ENCODE measurements at places on chromosomes 7 and 10.

DNA sequence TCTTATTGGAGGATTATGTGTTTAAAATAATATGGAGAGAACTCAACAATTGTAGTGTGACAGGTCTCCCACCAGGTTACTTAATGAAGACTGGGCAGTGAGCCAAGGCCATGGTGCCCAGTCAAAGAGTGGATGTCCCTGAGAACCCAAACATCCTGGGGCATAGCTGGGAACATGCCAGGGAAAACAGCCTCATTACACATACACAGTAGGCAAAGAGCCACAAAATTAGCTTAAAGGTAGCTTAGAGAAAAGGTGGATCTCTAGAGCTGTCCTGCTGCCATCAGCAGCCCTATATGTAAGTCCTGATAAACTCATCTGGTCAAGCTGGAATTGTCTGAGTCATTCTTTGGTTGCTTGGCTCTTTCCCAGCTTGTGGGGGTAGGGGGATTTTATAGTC is 287.8 kb downstream of the PHF14 start:
- no peak for DNase-seq

- DNase-seq = no peak
Measured at GRCh38 chr7:36160313-36160712, 7.3 kb downstream of the EEPD1 start.

DNA sequence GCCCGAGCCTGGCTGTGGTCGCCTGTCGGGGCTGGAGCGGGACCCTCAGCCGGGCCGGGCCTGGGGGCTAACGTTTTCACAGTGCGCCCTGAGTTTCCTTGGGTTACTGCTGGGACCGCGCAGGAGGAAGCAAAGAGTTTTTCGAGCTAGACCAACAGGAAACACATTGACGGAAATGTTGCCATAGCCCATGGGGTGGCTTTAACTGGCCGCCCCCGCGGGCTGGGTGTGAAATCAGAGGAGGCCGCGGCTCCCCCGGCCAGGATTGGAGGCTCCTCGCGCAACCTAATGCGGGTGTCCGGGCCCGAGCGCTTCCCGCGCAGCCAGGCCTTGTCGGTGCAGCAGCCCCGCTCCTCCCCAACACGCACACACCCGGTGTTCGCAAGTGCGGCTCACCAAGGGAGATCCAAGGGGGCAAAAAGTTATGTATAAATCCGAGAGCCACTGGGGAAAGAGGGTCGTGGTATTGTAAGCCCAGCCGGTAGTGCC is 1.9 kb downstream of the HHEX start:
- DNase-seq = no peak

DNA sequence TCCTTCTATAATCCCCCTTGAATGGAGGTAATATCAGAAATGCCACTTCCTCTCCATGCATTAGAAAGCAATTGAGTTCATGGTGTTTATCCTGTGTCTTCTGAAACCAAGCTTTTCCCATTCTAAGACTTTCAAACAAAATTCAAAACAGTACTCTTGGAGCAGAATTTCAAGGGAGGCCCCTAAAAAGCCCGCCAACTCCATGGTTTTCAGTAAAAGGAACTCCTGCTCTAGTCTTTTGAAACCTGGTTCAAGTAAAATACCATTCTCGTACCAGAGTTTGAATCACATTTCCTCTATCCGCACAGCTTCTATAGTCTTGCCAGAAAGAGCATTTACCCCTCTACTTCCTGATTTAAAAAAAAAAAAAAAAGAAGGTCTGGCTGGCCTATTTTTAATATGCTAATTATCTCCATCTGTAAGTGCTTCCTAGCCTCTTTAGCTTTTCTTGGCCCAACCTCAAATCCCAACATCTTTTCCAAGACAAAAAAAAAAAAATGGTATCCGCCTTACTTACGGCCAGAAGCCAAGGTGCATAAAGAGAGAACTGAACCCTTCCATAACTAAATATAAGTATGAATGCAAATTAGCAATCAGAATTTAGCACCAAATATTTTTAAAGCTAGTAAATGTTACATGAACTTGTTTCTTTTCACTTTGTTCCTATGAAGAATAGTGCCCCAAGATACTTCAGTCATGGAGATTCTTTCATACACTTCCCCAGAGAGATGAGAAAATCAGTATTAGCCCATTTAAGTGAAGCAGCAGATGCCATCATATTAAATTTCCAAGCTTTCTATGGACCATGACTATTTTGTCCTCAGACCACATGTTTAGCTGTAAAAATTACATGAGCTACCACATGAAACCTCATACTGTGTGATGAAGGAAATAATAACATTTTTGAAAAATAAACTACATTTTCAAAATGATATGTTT is 199.9 kb upstream of the FAM3C start:
- DNase-seq = no peak

GRCh38 chr7:88480271-88480670 is 173.6 kb upstream of the STEAP4 start:
- no peak for DNase-seq

- no peak for DNase-seq
Measured at GRCh38 chr7:105461518-105461917, 60.6 kb downstream of the PUS7 start.

- DNase-seq = no peak
Measured at GRCh38 chr7:979886-980571, 3.0 kb upstream of the CYP2W1 start.

DNA sequence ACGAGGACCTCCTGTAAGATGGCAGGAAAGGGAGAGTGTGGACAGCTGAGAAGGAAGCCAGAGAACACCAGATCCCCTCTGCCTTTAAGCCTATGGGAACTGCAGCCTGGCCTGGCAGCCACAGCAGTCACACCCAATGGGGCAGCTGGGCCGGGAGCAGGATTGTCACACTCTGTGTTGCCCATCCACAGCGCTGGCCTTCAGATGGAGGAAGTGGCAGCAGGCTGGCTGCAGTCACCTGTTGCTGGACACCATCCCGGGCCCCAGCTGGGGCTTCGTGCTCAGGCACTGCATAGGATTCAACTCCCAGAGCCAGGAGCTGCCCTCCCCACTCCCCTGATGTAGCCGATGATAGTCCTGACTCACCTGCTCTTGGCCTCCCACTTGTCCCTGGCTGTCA is 114.4 kb downstream of the COL13A1 start:
- DNase-seq = no peak

DNA sequence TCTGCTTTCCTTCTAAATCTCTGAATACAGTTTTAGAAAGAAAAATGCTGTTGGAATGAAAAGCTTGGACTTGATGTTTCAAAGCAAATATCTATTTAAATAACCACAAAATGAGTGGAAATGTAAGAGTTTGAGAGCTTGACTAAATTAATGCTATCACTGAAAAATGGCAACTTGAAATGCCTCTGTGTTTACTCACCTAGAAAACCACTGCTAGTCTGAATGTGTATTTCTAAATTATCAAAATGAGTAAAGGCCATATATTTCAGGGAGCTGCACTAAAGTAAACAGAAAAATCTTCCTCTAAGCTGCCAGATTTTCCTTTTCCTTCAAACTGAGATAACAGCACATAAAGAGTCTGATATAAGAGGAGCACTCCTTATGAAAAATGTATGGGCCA is 87.9 kb downstream of the DPY19L1 start:
- DNase-seq = no peak

DNA sequence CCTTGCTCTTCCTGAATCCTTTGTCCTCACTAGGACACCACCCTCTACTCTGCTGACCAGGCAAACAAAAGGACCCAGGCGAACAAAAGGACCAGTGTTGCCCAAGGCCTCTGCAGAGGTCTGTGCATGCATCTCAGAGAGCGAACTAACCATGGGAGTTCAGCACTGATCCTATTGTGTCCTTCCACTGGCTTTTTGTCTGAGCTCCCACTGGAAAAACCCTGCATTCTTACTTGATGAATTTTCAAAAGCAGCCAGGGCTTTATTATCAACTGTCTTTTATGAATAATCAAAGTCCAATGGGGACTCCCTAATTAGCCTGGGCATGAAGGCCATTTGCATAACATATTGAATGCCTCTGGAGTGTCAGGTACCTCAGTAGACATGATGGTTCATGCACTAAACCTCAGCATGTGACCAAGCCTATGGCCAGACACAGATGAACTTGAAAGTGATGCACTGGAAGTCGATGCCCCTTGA is 140.6 kb downstream of the KCNMA1 start:
- no peak for DNase-seq

DNA sequence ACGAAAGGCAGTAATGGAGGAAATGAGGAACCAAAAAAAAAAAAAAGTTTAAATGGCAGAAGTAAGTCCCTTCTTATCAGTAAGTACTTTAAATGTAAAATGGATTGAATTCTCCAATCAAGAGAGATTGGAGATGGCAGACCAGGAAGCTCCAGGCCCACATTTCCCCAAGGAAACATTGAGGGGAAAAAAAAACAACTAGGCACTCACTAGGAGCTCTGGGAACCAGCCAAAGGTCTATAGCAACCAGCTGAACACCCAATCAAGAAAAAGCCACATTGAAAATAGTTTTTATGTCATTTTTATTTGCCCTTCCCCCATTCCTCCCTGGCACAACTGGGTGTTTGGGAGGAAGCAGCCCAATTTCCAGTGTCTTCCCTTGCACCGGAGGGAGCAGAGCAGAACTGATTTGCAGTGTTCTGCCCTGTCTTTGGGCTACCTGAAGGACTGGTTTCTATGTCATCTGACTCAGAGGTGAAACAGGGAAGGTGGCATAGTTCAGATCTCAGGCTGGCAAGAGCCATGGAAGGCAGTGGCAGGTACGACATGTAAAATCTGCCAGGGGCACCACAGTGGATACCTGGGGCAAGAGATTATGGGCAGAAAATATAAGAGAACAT is 121.9 kb downstream of the SMURF1 start:
- DNase-seq = no peak

GRCh38 chr10:70518695-70519094 is 40.1 kb downstream of the PALD1 start:
- no peak for DNase-seq

GRCh38 chr10:133475821-133476640 is 22.3 kb downstream of the SCART1 start:
- no peak for DNase-seq

GRCh38 chr7:119724041-119724792 is 548.8 kb upstream of the KCND2 start:
- DNase-seq = no peak

DNA sequence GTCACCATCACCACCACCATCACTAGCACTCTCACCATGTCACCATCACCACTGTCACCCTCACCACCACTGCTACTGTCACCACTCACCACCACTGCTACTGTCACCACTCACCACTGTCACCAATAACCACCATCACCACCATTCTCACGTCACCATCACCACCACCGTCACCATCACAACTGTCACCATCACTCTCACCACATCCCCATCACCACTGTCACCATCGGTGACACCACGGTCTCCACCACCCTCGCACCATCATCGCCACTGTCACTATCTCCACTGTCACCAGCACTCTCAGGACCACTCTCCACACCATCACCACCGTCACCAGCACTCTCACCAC is 130.4 kb downstream of the MAD1L1 start:
- no peak for DNase-seq

DNA sequence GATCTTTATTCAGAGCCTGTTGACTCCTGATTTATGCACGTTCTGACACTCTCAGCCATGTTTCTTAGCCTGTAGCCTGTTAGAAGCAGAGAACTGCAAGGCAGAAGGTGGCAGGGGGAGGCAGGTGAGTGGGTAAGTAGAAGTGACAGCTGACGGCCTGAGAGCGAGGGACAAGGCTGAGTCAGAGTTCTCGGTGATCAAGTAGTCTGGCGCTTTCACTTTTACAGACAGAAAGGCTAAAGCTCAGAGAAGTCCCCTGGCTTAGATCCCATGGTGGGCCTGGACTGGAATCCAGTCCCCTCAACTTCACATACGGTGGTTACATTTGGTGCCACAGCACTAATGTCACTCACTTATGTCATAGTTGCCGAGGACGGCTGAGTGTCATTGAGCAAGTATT is 139.0 kb downstream of the TACC2 start:
- no peak for DNase-seq

- DNase-seq = no peak
Measured at GRCh38 chr10:114718374-114718773, 60.3 kb upstream of the ABLIM1 start.

DNA sequence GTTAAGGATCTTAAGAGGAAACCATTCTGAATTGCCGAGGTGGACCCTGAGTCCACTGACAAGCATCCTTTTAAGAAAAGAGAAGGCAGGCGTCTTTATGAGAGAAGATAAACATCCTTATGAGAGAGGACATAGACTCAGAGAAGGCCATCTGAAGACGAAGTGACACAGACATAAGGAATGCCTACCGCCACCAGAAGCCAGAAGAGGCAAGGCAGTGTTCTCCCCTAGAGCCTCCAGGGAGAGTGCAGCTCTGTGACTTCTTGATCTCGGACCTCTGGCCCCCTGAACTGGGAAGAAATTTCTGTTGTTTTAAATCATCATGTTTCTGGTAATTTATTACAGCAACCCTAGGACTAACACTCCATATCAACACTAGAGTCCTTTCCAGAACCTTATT is 25.2 kb upstream of the ING3 start:
- DNase-seq = no peak
